ENCODE measurements at places on chromosomes 6 and 20.

GRCh38 chr6:40947876-40948526 lies 91.0 kb downstream of the UNC5CL start:
- DNase-seq: peak; percentile 67

DNA sequence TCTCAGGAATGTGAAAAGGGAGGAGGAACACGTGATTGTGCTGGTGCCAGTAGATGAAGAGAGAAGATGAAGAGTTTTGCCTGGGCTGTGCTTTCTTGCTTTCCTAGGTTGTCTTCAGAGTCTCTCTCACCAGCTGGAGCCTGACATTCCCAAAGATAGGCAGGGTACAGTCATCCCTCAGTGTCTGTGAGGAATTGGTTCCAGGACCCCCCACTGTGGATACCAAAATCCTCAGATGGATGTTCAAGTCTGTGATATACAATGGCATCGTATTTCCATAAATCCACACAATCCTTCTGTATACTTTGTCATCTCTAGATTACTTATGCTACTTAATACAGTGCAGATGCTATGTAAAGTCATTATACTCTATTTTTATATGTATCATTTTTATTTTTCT lies 113.5 kb downstream of the SAMD5 start:
- DNase-seq: no peak

DNA sequence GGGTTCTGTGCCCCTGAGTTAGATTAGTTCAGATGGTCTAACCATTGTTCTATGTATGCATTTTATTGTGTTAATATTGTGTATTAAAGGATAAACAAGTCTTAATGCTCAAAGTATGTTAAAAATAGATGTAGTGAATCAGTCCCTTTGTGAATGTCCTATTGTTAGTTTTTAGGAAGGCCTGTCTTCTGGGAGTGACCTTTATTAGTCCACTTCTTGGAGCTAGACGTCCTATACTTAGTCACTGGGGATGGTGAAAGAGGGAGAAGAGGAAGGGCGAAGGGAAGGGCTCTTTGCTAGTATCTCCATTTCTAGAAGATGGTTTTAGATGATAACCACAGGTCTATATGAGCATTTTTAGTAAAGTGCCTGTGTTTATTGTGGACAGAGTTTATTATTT lies 12.3 kb upstream of the HMGN4 start:
- no peak for DNase-seq

- DNase-seq: peak; percentile 51
Measured at GRCh38 chr6:143745166-143746133, 67.7 kb downstream of the PHACTR2 start.

DNA sequence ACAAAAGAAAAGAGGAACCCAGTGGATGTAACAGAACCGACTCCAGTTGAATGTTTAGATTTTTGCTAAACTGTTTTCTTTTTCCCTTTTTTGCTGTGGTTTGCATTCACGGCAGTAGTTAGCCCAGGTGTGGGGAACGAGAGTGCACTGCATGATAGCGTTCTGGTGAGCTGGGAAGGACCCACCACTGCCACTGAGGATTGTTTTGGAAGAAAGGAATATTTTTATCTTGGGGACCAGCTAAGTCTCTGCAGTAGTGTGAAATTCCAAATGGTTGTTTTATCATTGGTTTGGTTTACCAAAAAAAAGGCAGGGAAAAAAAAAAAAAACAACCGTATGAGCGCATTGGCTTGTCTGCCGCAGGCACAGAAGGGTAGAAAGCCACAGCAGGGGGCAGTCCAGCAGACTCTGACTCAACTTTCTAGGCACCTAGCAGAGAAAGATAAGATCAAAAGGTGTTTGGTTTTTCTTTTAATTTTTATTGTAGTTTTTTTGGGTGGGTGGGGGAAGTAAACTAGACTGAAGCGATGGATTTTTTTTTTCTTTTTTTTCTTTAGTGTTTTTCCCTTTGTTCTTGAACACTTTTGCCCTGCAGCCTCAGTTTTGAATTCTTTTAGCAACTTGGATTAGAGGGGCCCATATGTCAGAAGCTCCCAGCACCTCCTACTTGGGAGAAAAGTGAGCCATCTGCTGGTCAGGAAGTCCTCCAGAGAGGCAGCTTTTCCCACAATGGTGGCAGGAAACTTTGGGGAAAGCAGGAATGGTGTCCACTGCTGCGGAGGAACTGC lies 13.5 kb upstream of the RAB5IF start:
- no peak for DNase-seq

- no peak for DNase-seq
Measured at GRCh38 chr6:105324386-105324950, 78.4 kb downstream of the PREP start.

DNA sequence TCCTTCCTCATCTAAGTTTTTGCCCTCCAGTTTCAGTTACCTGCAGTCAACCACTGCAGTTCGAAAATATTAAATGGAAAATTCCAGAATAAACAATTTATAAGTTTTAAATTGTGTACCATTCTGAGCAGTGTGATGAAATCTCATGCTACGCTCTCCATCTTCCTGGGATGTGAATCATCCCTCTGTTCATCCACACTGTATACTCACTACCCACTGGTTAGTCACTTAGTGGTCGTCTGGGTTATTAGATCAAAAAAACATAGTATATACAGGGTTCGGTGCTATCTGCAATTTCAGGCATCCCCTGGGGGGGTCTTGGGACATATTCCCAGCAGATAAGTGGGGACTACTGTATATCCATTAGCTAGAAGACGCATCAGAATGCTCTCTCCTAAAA lies 151.9 kb upstream of the SLC22A16 start:
- no peak for DNase-seq

GRCh38 chr6:164628302-164628931 lies 681.0 kb downstream of the C6orf118 start:
- no peak for DNase-seq

GRCh38 chr6:11822346-11822745 lies 43.7 kb upstream of the ADTRP start:
- no peak for DNase-seq

- peak; percentile 17 for DNase-seq
Measured at GRCh38 chr6:130927305-130927704, 100.1 kb downstream of the SMLR1 start.

DNA sequence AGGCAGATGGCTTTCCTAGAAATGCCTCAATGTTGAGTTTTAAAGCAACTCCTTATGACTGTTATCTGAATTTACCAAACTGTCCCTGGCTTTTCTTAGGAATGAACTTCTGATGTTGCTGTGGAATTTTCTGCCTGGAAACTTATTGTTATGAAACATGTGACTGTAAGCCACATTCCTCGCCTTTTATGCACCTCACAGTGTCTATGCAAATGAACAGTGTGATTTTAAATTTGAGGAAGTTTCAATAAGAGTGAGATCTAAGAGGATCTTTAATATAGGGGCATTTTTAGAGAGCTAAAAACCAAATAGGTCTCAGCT lies 2.4 kb upstream of the CCR6 start:
- DNase-seq: no peak
